ENCODE measurements at places on chromosomes 7 and 10.
A peak's percentile ranks its signal among the peaks of the same experiment; 100 is the strongest.

- DNase-seq, result no peak
Observed at GRCh38 chr10:123552760-123553554, 113.2 kb upstream of the GPR26 start.

DNA sequence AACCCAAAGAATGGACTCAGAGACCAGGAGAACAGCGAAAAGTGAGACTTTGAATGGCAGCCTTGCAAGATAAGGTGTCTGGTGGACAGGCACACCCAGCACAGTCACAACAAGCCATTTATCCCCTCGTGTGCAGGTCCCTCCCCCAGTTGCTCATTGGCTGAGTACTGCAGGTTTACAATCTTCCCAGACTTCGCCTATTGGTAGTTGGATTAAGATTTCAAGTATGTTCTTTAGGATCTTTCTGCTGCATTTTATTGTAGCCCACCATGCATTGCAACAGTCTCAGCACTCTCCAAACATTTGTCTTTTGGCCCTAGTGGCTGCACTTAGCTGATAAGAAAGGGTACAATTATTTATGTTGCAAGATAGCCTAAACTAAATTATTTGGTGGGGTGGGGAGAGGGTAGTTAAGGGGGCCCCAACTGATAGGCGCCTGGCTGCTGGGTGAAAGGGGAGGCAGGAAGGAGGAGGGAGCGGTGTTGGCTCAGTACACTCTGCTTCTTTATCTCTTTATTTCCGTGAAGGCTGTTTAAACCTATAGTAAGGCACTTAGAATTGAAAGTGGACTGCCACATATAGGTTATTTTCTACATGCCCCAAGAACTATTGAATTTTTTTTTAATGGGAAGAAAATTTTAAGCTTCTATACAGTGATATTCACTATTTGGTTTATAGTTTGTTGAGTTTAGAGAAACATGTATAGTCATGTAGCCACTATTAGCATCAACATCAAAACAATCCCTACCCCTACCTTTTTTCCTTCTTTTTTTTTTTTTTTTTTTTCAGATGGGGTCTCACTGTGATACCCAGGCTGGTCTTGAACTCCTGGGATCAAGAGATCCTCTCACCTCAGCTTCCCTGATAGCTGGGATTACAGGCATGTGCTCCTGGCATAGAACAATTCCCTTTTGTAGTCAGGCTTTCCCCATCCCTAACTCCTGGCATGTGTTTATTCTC, 54.2 kb downstream of the GUSB start:
- no peak for DNase-seq

- no peak for DNase-seq
Observed at GRCh38 chr10:17394854-17395253, 59.5 kb downstream of the ST8SIA6 start.

- no peak for DNase-seq
Observed at GRCh38 chr10:91816981-91817380, 18.8 kb downstream of the TNKS2 start.

DNA sequence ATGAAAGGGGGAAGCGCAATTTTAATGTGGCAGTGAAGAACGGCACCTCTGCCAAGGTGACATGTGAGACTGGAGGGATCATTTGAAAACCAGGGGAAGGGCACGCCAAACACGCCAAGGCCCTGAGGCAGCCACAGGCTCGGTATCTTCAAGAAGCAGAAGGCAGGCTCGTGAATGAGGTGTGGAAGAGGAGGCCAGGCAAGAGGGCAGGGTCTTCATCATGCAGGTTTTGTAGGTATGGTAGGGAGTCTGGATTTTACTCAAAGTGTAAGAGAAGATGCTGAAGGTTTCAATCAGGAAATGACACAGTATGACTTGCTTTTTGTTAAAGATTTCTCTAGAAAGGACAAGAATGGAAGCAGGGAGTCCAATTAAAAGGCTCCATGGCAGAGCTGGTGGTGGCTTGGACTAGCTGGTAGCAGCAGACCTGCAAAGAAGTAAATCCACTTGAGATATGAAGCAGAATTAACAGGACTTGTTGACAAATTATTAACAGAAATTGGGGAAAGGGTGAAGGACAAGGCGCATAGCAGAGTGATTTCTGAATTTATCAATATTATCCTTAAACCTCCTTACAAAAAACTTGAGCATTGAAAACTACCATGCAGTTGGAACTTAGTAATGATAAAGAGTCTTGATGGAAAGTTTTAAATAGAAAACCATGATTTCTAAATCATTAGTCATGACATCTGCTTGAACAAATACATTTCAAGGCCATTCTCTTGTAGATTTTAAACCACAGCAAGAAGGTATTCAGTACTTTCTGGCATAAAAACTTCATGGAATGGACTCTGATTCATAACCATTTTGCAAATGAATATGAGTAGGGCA, 70.4 kb downstream of the COA1 start:
- DNase-seq, result peak; percentile 79

All from activated CD4-positive, alpha-beta T cell treated with anti-CD3 and anti-CD28 coated beads, Interleukin-2, Interleukin-6, amounts not matched to agents 100 ng/mL and 50 ng/mL, durations not matched to agents 16 hours and 8 hours (primary cell).